ENCODE measurements at places on chromosomes 3 and 15.

DNA sequence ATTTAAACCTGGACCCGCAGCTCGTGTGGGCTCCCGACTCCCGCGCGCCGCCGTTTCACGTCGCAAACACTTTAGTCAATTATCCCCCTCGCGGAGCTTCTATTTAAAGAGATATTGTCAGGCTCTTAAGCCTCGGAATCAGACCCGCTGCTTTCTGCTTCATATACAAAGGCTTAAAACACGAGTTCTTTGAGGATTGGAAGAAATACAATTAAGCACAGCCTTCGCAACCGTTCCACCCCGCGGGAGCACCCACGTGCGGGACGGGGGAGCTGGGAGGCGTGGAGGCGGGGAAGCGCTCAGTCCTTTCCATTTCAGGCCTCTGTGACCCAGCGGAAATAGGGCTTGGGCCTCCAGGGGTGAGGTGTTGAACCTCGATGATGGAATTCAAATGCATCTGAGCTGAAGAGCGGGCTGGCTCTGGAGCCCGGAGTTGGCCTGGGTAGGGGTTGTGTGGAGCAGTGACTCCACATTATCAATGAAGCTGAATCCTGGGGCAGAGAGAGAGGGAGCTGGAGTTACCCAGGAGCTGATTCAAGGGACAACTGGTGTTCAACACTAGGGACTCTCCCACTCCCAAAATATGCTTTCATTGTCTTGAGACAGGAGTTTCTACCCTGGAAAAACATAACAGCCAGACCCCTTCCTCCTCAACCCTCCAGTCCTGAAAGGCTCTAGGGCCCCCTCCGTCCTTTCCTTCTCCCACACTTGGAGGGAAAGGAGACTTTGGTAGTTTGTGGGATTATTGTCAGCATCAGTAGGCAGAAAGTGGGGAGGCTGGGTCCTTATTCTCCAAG, 2.4 kb downstream of the ANKRD63 start:
- DNase-seq, result no peak

- DNase-seq, result no peak
Observed at GRCh38 chr15:49196856-49197255, 26.8 kb downstream of the GALK2 start.

DNA sequence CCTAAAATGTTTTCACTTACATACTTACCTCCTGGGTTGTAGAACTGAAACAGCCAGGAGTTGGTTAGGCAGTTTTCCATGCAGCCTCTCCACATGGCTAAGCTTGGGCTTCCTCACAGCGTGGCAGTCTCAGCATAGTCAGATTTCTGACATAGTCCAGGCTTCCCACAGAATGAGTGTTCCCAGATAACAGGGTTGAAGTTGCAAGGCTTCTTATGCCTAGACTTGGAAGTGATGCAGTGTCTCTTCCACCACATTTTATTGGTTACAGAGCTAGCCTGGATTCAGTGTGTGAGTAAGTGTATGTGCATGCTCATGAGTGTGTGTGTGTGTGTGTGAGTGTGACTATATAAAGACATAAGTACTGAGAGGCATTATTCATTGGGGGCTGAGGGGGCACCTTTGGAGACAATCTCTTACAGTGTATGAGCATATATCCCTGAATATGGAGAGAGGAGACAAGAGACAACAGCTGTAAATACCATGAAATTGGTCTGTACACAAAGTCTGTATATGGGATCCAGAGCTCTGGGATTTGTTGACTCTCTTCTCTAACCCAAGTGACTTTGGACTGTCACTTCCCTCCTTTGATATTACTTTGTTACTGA, 78.1 kb downstream of the ZNF621 start:
- no peak for DNase-seq

DNA sequence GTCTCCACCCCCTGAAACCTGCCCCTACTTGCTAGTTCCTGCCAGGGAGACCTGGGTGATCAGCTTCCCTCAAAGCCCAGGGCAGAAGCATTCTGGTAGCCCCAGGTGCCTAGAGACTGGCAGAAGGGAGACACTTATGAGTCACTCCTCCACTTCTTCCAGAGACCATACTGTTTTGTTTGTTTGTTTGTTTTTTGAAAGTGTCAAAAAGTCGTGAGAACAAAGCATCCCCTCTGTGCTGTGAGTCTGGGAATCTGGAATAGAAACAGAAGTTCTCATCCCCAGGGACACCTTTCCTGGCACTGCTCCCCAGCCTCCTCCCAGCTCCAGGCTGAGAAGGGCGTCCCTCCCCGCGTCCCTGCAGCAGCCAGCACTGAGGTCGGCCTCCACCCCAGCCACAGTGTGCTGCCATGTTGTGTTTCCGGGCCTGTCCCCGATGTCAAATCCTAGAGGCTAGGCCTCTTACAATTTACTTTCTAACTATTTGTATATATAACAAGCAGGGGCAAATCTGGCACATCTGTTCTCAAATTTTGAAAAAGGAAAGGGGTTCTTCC, 573.0 kb downstream of the RBMS3 start:
- no peak for DNase-seq

GRCh38 chr3:125587039-125587648, 8.2 kb downstream of the OSBPL11 start:
- no peak for DNase-seq

DNA sequence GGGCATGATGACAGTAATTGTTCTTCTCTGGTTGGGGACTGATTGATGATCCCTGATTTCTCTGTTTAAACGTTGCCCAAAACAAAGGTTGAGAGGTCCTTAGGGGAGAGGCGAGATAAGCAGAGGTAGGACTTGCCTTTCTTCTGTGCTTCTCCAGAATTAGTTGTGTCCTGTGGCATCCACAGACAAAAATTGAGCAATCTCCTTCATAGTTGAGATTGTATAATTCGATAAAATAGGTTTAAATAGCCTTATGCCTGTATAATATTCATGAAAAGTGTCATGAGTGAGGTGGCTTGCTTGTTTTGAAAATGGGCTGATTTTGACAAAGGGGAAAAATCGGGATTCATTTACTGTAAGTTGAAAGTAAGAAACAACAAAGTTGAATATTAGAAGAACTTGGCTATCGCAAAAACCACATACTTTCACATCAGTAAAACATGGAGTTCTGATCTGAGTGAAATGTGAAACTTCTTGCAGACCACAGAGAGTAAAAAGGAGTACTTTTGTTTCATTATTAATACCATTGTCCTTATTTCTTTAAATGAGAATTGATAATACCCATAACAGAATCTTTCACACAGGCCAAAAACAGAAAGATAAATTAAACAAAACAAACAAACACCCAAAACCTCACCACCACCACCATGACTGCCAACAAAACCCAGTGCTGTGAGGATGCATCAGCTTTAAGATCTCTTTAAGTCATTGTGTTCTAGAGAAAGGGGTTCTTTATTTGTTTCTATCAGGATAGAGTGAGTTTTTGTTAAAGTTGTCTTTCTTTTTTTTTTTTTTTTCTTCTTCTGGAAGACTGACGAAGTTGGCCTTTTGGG, 155.7 kb downstream of the LPP start:
- no peak for DNase-seq

GRCh38 chr3:183933160-183933559, 48.5 kb upstream of the PARL start:
- no peak for DNase-seq

- no peak for DNase-seq
Observed at GRCh38 chr15:96807361-96807760, 476.9 kb downstream of the NR2F2 start.
